Karpas-422 (cell line): ENCODE measurements at places on chromosomes 3 and 15. TPM values are rescaled to one million over a fixed set of nuclear protein-coding genes. Genes with fewer than 3 reads are reported as not detected.

DNA sequence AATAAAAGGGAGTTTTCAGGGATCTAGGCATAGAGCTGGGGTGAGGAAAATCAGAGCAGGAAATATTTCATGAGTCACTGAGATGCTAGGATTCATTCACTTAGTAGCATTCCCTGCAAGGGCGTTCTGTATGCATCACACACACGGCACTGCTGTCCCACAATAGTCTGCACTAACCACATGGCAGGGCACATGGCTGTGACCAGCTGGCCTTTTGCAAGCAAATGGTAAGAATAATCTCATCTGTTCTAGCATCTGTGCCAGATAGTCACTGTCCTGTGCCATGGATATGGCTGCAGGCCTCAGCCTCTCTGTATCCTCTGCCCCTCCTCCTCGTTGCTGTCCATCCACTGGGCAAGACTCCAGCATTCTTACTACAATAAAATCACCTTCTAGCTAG, 37.8 kb downstream of the BOC start:
- DNase-seq: no peak

DNA sequence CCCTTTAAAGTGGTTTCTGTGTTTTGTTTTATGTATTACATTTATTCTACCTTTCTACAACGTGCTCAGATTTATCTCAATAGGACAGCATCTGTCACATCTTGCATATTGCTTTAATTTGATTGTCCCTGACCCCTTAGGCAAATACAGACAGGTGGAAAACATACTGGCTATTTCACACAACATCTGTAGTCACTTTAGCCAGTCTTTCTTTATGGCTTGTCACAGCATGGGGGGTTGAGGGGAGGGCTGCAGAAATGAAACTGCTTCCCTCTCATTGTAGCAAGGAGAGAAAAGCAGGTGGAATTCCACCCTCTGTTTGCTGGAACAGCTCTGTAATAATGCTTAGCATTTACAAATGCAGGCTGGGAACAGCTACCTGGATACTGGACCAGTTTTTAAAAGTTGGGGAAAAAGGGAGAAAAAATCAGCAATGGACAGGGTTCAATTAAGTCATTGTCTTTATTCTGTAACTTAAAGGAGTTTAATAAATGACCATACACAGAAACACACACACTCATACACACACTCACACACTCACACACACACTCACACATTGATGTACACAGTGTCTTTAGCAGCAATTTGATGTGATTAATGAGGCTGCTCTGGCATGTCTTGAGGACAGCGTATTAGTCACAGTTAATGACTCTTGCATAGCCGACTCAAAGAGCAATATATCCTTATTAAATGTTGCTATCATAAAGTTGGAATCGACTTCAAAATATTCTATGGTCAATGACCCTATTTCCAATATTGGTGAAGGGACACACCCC, 283.7 kb upstream of the GBE1 start:
- no peak for DNase-seq

DNA sequence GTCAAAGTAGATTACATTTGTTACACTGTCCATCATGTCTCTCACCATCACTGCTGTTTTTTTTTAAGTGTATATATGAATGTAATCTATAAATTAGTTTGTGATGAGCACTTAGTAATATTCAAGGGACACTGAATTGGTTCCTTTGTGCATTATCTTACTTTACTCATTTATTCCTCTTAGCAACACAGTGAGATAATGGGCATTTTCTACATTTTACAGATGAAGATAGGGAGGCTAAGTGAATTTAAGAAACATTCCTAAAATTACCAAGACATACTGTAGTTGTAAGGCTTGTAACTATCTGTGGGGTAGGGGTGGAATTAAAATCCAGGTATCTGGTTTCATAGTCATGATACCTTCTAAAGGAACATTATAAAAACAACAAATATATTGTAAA, 33.9 kb downstream of the VPS8 start:
- no peak for DNase-seq

DNA sequence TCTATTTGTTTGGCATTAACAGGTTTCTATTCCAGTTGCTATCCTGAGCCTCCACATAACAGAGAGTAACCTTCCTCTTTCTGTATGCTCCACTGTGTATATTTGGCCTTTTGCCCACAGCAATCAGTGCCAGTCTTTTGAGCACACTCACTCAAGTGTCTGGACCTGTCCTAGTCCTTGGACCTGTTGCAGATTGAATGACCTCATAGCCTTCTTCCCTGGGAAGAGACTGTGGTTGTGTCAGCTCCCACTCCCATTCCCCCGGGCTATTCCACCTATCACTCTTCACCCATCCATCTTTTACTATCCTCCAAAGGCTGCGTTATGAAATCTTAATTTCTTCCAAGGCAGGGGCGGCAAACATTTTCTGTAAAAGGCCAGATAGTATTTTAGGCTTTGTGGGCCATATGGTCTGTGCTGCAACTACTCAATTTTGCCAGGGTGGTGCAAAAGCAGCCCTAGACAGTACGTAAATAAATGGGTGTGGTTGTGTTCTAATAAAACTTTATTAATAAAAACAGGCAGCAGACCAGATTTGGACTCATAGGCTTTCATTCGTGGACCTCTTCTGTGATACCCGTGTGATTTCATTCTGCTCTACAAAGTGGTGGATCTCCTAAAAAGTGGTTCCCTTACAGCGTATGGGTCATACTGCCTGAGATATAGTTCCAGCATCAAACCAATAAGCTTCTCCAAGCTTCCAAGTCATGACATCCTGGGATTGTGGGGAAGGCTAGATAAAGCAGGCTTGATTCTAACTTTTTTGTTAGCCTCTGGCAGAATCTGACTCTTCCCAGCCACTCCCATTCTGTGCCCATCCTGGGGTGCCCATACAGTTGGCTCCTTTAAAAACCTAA, 57.4 kb downstream of the CDAN1 start:
- peak; percentile 40 for DNase-seq

DNA sequence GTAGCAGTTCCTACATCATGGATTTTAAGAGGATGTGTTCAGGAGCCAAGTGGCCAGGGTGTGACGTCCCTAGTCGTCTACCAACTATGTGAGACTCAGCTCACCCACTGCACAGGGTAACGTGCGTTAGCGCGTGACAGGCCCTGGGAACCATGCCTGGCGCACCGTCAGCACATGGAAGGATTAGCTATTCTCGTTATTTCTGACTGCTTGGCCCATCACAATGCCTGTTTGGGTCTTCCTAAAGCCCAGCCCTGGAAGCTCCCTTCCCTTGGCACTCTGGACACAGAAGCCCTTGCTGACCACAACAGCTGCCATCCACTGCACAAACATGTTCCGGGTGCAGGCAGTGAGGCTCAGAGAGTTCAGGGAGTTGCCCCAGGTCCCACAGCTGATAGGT, 91.0 kb upstream of the RPL32 start:
- DNase-seq: no peak

DNA sequence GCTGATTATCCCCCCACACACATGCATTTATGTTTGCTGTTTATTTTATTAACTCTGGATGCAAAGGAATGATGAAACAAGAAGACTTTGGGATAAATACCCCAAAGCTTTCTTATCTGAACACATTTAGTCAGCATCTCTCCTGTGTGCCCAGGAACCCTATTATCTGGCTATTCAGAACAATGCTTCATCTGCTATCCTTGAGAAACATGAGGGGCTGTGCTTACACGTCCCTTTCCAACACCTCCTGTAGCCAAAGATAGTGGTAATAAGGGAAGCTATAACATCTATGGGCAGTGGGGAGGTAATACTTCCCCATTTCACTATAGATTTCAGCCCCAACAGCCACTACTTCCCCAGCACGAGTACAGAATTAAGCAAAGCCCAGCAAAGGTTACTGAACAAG, 94.7 kb downstream of the SSR3 start:
- no peak for DNase-seq

- no peak for DNase-seq
These were observed 25.0 kb downstream of the GLB1 start for GRCh38 chr3:33071946-33072345.

DNA sequence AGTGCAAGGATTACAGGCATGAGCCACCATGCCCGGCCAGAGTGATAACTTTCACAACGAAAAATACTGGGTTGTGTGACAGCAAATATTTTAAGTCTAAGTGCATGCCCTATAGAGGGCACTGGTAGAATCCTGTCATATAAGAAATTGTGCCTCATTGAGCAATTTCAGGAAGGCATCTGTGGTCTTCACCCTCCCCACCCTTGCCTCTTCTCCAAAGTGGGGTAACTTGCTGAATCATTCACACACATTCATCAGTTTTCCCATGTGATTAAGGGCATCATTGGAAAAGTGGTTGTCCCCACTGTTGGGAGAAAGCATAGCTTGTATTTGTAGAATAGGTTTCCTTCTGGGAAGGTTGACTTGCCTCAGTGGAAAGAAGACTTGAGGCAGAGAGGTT, 9.2 kb downstream of the MITF start:
- DNase-seq: no peak

GRCh38 chr15:48413304-48413703, 82.1 kb downstream of the DUT start:
- DNase-seq: no peak

GRCh38 chr3:14261229-14261628, 82.6 kb downstream of the LSM3 start:
- peak; percentile 88 for DNase-seq

DNA sequence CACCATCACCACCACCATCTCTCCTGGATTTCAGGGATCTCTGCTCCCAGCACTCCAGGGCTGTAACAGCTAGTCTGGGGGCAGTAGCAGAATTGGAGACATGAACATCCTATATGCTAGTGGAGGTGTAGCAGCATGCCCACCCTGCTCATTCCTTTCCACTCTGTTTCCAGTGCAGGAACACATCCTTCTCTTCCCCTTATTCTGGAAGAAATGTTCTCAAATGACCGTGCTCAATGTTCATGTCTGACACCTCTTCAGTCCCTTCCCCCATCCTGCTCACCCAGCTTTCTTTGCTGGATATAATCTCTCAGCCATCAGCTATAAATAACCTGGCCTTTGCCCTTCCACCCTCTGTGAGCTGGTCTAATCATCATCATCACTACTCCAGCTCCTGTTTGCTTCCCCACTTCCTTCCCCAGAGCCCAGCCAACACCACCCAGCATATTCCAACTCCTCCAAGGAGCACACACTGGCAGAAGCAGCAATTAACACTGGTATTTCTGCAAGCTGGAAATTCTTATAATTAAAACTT, 31.1 kb downstream of the DCLK3 start:
- DNase-seq: no peak

DNA sequence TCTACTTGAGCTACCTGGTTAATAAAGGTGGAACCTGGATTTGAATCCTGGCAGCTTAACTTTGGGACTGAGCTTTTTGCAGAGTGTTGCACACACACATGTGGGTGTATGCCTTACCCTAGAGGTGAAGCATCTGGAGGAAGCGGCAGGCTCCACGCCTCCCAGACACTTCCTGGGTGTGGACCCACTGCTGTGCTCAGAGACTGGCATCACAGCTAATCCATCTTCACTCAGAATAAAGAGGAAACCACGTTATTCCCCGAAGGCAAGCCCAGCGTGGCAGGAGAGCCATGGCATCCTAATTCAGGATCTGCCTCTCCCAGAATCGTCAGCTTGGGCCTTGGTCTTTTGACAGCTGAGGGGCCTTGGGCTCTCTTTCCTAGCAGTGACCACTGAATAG, 25.5 kb downstream of the CCDC13 start:
- DNase-seq: no peak

DNA sequence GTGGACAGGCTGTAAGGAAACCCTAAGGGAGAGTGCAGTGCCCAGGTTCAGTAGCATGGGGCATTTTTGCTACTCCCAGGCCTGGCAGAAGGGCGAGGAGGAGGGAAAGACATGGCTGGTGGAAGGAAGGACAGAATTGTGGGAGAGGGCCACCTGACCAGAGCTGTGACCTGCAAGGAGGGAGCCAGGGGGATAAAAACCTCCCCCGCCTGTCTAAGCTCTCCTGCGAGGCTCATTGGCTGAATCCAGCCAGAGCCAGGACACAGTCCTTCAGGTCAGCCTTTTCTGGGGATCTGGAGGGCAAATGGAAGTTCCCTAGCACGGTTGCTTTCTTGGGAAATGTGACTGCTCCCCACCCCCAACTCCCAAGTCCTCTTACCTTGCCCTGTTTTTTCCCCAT, 13.3 kb upstream of the ANKDD1A start:
- no peak for DNase-seq

GRCh38 chr3:124456506-124456905, 273.7 kb upstream of the UMPS start:
- DNase-seq: no peak

GRCh38 chr3:66572938-66573710, 72.3 kb upstream of the LRIG1 start:
- peak; percentile 87 for DNase-seq

DNA sequence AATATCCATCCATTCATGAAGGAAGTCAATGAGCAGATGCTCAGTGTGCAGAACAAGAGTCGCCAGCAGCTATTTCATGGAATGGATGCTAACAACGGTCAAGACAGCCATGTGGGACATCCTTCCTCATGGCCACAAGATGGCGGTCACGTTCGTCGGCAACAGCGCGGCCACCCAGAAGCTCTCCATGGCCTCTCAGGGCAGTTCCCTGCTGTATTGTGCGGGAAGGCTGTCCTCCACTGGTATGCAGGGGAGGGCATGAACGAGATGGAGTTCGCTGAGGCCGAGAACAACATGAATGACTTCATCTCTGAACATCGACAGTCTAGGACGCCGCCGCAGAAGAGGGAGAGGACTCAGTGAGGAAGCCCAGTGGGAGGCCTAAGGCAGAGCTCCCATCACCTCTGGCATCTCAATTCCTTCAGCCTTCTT, 208.3 kb downstream of the TJP1 start:
- peak; percentile 42 for DNase-seq

GRCh38 chr3:29227307-29227706, 53.6 kb upstream of the RBMS3 start:
- DNase-seq: no peak

DLL4 gene
- total RNA-seq: 0.36 TPM in 1 of 2 replicates, not detected in the other

SKOR1 gene
- total RNA-seq: 0.43 and 0.45 TPM in 2 replicates

TNFAIP8L3 gene
- total RNA-seq: not detected in 2 replicates

SMARCC1 gene
- total RNA-seq: 59.2 and 71.3 TPM in 2 replicates

CFAP100 gene
- total RNA-seq: not detected in 2 replicates
